ENCODE measurements at places on chromosomes 2 and 18. TPM values are rescaled to one million over a fixed set of nuclear protein-coding genes. Genes with fewer than 3 reads are reported as not detected.
A peak's percentile ranks its signal among the peaks of the same experiment; 100 is the strongest.

DNA sequence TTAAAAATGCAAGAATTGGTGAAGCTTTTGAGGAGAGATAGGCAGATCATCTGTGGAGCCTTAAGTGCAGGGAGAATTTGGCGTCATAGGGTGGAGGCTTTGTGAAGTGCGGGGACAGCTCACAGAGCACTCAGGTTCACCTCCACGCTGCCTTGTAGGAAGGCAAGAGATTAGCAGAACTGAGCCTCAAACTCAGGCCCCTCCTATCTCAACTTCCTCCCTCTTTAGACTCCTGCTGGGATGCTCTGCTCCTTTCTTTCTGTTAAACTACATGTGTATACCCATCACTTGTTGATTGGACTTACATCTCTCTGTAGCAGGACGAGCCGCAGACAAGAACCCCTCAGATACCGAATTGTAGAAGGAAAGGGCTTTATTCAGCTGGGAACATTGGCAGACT is 422.2 kb downstream of the SETBP1 start:
- DNase-seq: peak; percentile 21

GRCh38 chr2:14480906-14481305 is 151.6 kb upstream of the LRATD1 start:
- DNase-seq: no peak

DNA sequence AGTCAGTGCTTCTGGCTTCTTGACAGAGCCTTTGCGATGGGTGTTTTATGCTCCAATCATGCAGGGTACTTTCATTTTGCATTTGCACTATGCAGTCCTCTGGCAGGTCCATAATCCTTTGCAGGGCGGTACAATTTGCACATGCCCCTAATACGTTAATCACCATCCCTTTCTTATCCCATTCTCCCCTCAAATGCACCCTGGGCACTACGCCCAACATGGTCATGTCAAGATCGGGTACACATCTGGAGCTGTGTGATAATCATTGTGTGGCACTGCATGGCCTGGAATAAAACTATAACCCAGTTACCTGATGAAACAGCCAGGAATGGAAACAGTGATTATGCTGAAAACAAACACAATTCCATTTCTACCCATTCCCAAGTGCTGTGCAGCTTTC is 27.7 kb downstream of the LOXHD1 start:
- DNase-seq: no peak

- DNase-seq: no peak
Observed at GRCh38 chr18:55319459-55320193, 268.4 kb downstream of the TCF4 start.

Gene STAT1
- total RNA-seq: 24.8 TPM

Gene IGFBP5
- not detected for total RNA-seq
